ENCODE measurements at places on chromosomes 11 and 22.
A peak's percentile ranks its signal among the peaks of the same experiment; 100 is the strongest.

DNA sequence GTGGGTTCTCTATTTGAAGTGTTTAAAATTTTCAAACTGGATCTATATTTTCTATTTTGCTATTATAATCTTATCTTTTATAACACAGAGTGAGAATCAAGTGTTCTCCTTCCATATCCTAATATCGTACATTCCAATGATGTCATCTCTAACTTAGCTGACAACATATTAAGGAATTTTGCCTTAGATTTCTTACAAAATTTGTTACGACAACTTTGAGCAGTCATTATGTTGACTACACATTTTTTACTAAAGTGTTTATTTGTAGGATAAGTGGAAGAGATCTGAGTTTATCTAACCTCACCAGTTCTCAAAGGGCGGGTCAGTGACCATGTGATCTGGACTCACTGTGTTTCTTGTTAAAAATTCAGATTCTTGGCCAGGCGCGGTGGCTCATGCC, 12.7 kb downstream of the BTG4 start:
- no peak for DNase-seq

DNA sequence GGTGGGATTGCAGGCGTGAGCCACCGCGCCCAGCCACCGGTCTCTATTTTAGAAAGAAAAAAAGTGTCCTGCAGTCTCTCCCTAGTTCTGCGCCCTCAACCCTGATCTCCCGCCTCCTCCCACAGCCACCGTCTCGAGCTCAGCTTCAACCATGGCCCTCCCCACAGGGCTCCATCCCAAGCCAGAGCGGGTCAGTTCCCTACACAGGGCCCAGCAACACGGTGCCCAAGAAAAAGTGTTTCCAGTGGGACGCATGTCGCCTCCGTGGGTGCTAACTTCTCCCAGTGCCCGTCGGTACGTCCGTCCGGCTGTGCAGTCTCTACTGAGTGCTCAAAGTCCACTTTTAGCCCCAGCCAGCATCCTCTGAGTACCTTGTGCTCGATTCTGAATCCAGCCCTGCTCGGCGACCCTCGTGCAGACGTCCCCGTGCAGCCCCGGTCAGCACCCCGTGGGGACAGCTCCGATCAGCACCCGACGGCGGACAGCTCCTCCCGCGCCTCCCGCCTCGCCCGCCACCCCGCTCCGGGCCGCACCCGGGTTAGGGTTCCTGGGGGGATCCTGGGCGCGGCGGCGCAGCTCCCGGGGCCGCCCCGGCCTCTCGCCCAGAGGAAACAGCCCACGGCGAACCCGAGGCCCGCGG, 657 bp upstream of the MAPK8IP2 start:
- DNase-seq = no peak

DNA sequence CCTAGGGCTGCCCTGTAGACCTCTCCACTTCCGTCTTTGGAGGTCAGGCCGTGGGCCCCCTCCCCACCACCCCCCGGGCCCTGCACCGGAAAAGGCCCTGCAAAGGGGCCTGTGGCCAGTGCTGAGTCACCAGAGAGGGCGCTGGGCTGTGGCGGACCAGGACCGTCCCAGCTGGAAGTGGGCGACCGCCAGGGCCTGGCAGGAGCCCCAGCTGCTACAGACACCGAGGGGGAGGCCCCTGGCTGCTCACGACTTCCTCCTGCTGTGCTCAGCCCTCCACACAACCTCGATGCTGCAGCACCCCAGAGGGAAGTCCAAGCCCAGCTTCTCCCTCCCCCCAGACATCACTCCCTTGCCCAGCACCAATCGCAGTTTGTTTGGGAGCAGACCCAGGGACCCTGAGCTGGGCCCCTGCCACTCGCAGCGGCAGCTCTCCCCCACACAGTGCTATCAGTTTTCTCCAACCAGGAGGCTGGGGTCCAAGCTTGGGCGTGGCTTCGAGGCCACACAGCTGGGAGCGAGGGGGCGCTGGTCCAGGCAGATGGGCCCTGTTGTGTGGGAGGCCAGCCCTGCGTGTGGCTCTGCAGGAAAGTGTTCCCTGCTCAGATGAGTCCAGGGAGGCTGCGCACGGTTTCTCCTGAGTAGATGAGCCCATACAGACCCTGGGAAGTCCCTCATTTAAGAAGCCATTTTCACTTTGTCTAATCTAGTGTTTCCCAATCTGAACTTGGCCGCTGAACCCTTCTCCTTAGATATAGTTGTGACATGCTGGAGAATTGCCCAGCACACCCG, 5.6 kb upstream of the SH3BP1 start:
- no peak for DNase-seq

- DNase-seq = no peak
Observed at GRCh38 chr11:94550513-94550912, 6.8 kb downstream of the FUT4 start.

DNA sequence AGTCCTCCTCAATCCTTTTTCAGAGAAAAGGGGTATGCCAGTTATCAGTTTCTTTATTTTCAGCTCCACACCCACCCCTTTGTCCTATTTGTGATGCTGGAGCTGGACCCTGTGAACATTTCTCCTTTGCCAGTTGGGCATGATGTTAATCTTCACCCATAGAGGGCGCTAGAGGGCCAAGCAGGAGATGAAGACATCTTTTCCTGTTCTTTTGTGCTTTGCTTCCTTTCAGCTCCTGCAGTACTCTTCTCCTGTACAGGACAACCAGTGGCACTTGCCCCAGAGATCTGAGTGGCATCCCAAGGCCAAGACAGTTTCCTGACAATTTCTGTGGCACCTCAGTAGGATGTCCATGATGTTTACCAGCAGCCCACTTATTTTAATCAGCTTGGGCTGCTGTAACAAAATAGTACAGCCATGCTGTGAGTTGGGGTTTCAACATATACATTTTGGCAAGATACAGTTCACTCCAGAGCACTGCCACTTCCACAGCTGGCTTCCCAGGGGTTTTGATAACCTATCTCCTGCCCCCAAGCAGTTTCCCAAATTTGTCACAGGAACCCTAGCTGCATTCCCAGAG, 4.6 kb downstream of the SAA2 start:
- peak; percentile 11 for DNase-seq

- no peak for DNase-seq
Observed at GRCh38 chr11:119205080-119205479, 1.1 kb upstream of the CBL start.

DNA sequence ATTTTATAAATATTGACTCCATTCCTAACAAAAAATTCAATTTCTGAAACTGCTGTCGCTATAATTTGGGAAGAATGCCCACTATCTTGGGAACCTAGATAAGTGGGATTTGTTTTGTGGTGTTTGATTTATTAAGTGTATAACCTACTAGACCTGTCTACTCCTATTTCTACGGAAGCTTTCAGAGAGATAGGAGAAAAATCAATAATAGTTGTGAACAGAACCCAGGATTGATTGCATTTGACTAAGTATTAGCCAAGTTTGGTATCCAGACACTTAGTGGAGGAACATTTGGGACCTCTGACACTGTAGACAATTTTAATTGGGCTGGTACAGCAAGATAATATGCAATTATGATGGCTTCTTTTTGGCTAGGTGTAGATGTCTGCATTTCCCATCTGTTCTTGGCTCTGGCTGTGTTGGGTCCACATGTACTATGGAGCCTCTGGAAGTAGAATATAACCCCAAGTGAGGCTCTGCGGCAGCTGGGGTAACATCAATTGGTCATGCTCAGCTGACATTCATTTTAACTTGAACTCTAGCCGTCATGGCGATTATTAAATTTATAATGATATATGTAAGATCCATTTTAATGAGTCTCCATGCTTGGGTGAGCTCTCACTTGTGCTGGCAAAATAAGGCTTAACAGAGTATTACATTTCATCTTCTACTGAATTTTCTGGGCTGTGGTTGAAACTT, 111.5 kb upstream of the E2F8 start:
- DNase-seq = no peak

DNA sequence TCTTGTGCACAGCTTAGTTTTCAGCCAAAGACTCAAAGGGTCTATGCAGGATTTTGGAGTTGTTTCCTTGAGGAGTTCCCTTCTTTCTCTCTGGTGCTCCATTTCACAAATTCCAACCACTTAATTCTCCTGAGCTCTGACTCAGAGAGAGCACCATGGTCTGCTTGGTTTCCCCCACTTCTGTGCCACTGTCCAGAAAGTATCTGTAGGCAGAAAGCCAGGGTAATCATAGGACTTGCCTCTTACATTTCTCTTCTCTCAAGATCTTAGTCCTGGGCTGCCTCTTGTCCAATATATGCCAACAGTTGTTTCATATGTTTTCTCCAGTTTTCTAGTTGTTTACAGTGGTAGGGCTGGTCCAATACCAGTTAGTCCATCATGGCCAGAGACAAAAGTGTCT, 6.4 kb upstream of the MRGPRD start:
- no peak for DNase-seq

DNA sequence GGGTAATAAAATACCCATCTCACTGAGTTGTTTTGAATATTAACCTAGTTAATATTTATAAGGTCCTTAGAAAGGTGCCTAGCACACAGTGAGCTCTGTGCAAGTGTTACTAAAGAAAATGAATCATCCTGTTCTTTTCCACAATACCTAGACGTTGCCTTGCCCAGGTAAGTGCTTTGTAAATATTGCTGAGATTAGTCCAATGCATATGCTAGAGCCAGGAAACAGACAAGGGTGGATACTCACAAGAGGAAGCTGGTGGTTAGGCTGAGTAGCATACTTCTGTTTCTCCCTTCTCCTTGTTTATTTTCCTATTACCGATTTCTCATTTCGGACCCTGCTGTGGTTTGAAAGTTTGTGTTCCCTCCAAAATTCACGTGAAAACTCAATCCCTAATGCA, 58.1 kb upstream of the BARX2 start:
- DNase-seq = no peak

DNA sequence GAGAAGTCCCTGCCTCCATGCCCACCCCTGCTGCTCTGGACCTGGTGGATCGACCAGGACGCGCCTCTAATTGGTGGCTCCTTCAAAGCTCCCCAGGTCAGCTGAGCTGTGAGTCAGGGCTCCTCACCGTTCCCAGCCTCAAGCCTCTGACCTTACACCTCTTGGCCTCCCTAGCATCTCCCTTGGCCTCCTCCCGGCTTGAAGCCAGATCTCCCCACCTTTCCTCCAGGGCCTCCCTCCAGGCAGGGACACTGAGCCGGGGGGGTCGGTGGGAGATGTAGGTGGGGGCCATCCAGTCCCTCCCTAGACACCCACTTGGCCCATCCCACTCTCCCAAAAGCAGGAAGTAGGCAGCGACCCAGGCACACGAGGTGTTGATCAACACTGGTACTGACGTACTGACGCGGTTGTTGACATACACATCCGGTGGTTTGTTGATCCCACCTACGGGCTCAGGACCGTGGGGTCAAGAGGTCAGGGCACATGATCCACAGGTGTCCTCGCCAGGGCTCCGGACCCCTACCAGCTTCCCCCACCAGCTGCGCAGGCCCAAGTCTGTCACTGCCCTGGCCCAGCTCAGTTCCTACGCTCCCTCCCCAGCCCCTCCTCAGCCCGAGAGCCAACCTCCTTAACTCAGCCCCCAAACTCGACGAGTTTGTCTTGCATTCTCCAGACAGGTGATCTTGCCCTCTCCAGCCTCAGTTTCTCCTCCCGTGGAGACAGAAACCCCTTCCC, 802 bp downstream of the ATG2A start:
- DNase-seq = no peak

GRCh38 chr11:100640646-100641045, 46.4 kb upstream of the ARHGAP42 start:
- DNase-seq = no peak

DNA sequence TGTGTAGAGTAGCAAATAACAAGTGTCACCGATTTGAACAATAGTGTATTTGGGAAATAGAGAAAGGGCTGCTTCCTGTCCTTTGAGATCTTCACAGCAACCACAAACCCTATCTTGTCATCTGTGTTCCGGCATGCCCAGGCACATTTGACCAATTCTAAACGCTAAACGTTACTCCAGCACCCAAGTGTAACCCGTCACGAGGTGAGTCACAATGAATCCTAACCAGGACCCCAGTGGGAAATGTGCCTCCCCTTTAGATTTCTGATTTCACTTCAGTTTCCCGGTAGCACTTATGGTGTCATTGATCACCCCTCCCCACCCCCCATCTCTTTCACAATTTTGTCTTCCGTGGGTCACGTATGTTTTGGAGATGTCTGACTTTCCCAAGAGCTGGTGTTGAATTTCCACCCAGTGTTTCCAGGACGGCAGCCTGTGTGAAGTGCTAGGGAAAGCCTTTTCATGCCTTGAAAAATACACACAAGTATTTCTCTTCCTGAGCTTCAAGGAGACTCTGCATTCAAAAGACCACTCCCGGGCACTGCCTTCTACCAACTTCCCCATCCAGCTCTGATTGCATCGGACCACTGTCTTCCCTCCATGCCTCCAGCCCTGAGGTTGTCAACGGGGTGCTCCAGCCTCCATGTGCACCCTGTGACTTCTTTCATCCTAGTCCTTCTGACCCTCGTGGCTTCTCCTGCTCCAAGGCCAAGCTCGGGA, 10.5 kb upstream of the C11orf24 start:
- DNase-seq = no peak

DNA sequence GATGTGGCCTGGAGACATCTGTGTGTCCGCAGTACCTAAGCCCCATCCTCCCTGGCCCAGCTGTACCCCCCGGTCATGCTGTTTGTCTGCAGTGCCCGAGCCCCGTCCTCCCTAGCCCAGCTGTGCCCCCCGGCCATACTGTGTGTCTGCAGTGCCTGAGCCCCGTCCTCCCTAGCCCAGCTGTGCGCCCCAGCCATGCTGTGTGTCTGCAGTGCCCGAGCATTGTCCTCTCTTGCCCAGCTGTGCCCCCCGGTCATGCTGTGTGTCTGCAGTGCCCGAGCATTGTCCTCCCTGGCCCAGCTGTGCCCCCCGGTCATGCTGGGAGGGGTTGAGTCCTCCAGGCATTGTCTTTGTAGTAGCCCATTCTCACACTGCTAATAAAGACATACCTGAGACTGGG, 7.6 kb upstream of the ARSA start:
- no peak for DNase-seq

DNA sequence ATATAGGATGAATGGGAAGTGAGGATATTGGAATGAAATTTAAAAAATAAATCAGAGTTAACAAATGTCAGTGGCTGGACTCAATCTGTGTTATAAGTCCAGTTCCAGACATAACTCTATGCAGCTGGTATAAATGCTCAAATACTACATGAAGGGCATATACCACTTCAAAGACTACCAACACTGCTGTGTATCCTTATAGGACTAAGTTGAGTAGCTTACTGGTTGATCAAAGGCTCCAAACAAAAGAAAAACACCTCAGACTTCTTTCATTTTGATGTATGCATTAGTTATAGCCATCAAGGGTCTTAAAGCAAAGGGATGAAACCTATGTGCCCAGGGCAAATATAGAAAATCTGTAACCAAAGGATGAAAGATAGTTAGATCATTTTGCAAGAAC, 86.2 kb downstream of the PAK1 start:
- no peak for DNase-seq

DNA sequence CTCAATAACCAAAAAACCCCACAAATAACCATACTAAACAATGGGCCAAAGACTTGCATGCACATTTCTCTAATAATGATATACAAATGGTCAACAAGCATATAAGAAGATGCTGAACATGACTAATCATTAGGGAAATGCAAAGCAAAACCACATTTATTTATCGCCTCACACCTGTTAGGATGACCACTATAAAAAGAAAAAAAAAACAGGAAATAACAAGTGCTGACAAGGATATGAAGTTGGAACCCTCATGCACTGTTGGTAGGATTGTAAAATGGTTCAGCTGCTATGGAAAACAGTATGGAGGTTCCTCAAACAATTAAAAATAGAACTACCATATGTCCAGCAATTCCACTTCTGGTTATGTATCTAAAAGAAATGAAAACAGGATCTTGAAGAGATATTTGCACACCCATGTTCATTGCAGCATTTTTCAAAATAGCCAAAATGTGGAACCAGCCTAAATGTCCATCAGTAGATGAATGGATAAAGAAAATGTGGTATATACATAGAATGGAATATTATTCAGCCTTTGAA, 66.2 kb downstream of the AMBRA1 start:
- DNase-seq = no peak

All from GM04503 (cell line).